ENCODE measurements at places on chromosomes 3 and 15.
A peak's percentile ranks its signal among the peaks of the same experiment; 100 is the strongest.

- peak; percentile 14 for DNase-seq
These were observed 73.3 kb downstream of the SYNPR start for GRCh38 chr3:63351159-63352007.

GRCh38 chr15:44545913-44546802 lies 9.2 kb downstream of the EIF3J start:
- DNase-seq = no peak

DNA sequence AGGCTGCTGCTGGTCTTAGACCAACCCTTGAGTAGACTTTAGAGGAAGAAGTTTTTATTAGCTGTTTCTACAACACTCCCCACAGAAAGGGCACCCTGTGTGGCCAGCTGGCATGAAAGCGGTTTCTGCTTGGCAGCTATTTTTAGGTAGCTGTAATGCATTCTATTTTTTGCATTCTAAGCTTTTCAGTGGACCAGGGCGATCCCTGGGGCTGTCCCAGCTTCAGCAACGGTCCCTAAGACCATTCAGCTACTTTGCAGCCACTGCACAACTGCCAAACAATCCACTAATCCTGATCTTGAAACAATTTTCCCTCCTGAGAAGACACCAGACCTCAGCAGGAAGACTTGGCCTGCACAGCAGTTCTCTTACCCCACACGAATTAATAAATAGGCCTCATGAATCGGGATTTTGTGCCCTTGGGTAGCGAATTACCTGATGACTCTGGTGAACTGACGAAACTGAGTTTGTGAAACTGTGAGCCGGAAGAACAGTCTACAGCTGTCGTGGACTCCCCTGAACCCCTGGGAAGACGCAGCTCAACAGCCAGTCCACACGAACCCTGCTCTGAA lies 14.6 kb upstream of the TFRC start:
- no peak for DNase-seq

- DNase-seq = peak; percentile 2
These were observed 26.4 kb downstream of the GRIP2 start for GRCh38 chr3:14513566-14514322.

DNA sequence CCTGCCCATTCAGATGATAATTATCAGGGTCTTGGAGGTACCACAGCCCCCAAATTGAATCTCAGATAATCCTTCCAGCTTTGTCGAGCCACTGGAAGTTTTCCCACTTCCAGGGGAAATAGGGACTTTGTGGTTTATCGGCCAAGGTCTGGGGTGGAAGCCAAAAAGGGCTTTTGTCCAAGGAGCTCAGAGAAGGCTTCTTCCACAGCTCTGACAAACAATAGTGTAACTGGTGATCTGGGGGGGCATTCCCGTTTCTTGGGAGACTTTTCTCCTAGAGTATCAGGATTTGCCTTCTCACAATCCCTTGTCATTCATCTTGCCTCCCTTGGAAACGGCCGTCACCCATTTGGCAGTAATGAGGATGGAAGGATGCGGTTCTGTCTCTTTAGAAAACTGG lies 18.4 kb downstream of the SRGAP3 start:
- DNase-seq = no peak

- no peak for DNase-seq
These were observed 49.9 kb downstream of the CASR start for GRCh38 chr3:122233101-122233952.

DNA sequence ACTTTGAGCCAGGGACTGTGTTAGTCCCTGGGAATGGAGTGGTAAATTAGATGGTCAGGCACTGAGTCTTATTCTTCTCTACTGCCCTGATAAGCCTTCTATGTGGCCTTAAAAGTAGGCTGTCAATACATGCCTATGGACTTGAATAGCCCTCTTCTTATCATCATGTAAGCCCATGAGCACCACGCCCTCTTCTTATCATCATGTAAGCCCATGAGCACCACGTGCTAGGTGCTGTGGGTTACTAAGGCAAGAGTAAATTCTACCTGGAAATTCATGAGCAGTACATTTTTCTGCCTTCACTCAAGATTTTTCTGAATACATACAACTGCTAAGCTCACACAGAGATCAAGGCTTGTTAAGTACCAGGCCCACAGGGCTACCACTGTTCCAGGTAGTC lies 68.5 kb downstream of the DHX30 start:
- DNase-seq = no peak

DNA sequence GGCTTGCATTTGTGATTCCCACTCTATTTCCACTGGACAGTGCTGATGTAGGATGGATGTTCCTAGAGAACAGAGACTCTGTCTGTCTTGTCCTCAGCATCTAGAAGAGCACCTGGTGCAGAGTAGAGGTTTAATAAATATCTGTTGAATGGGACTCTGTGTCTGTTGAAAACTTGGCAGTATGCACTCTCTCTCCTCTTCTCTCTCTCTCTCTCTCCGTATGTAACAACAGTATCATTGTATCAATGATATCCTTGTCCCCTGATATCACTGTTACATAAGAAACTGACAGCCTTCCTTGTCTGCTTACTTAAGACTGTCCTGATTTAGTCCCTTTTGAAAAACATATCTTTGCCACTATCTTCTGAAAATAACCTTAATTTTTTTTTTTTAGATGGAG lies 24.3 kb upstream of the MGLL start:
- DNase-seq = no peak

- no peak for DNase-seq
These were observed 1.3 kb downstream of the CD47 start for GRCh38 chr3:108089579-108089978.

- peak; percentile 60 for DNase-seq
These were observed 878 bp downstream of the SPPL2A start for GRCh38 chr15:50764461-50765194.

- DNase-seq = no peak
These were observed 19.2 kb downstream of the PXK start for GRCh38 chr3:58351920-58352319.

GRCh38 chr15:44647036-44647435 lies 16.4 kb downstream of the SPG11 start:
- DNase-seq = no peak

DNA sequence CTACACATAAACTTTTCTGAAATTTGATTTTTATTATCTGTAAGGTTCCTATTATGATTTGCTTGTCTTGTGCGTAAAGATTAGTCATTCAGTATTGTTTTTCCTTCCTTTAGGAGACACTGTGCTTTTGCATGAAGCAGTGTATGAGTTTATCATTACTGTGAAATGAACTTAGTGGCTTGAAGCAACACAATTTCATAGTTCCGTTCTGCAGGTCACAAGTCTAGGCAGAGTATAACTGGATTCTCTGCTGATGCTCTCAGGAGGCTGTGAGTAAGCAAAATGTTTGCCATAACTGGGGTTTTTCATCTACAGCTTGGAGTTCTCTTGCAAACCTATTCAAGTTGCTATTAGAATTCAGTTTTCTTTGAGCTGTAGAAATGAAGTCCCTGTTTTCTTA lies 1136.1 kb downstream of the OTOL1 start:
- no peak for DNase-seq

DNA sequence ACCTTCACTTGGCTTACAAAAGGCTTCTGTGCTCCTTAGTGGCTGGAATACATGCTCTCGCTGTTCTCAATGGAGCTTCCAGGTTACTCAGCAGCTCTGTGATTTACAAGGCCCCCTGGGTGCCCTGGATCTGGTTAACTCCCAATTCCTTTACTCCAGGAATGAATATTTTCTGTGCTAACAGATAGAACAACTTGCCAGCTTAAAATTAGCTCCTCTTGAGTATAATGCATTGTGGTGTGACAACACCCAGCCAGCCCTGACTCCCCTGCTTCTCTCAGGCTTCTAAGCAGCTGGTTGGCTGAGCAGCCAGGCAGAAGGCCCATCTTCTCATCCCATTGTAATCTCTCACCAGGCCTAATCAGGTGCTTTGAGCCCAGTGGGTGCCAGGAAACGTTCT lies 246.4 kb downstream of the ALCAM start:
- DNase-seq = no peak

DNA sequence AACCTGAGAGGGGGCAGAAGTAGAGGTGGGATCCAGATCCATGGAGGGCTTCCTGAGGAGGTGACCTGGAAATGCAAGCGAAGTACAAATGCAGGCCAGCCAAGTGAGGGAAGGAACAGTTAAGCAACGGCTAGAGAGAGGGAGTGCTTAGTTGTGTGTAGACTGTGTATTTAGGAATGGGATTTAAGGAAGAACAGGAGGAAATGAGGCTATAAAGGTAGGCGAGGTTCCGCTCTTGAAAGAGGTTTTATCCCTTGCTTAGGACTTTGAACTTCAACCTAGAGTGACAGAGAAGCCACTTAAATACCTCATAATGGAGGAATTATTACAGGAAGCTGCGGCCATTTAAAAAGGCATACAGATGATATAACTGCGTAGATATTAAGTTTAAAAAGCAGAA lies 295.1 kb downstream of the THSD4 start:
- DNase-seq = no peak

DNA sequence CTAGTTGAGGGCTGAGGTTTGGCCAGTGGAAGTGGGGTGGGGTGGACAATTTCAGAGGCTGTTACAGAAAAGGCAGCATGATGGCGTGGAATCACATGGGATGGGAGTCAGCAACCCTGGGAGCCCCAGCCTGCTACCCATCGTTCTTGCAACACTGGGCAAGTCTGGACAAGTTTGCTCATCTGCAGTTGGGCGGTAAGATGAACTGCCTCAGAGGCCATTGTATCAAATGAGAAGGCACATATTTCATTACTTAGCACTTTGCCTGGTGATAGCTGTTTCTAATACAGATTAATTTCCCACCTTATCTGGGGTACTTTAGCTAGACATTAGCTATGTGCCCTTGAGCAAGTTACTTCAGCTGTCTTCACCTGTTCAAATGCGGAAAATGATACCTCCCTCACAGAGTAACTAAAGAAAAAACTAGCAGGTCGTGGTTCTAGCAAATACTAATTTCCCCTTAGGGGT lies 248.9 kb downstream of the THSD4 start:
- DNase-seq = no peak

GRCh38 chr3:171164067-171164465 lies 137.5 kb upstream of the SLC2A2 start:
- no peak for DNase-seq

DNA sequence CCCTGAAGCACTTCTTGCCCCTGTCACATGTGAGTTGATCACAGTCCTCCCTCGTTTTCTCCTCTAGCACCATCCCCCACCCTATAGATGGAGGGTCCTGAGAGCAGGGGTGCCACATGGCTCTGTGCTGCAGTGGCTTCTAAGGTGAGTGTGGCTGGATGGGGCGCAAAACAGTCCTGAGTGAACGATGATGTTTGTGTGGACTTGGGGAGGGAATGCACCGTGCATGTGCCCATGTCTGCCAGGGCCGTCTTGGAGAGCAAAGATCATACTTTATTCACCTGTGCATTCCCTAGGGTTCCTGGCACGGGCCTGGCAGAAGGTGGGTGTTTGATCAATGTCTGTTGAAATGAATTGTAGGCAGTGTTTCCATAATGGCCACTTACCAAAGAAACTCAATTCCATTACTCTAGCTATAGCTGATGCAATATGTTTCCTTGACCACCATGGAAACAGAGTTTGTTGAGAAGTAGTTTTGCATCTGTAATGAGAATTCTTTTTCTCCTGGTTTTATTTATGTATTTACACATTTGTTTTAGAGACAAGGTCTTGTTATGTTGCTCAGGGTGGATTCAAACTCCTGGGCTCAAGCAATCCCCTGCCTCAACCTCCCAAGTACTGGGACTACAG lies 58.0 kb downstream of the ABTB1 start:
- no peak for DNase-seq

GRCh38 chr15:93165734-93166470 lies 76.9 kb upstream of the RGMA start:
- no peak for DNase-seq

- no peak for DNase-seq
These were observed 102.1 kb downstream of the SRGAP3 start for GRCh38 chr3:9147215-9147895.

- DNase-seq = no peak
These were observed 23.7 kb downstream of the ALPK3 start for GRCh38 chr15:84840741-84841429.

DNA sequence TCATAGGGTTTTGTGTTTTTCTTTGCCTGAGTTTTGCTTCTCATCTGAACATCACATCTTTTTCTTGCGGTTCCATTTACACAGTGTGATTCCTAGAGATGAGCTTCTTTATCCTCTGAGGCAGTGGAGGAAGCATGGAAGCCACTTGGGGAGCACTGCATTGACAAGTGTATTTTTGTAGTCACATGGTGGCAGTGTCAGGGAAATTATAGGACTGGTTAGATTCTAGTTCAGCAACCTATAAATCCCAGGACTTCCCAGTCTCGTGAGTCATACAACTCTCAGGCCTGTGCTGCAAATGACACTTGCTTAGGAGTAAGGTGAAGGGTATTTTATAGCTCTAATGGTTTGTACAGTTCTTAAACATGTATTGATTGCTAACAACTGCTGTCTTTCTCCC lies 58.4 kb downstream of the RBM6 start:
- DNase-seq = no peak

- no peak for DNase-seq
These were observed 22.7 kb downstream of the CTDSPL2 start for GRCh38 chr15:44450172-44450571.

DNA sequence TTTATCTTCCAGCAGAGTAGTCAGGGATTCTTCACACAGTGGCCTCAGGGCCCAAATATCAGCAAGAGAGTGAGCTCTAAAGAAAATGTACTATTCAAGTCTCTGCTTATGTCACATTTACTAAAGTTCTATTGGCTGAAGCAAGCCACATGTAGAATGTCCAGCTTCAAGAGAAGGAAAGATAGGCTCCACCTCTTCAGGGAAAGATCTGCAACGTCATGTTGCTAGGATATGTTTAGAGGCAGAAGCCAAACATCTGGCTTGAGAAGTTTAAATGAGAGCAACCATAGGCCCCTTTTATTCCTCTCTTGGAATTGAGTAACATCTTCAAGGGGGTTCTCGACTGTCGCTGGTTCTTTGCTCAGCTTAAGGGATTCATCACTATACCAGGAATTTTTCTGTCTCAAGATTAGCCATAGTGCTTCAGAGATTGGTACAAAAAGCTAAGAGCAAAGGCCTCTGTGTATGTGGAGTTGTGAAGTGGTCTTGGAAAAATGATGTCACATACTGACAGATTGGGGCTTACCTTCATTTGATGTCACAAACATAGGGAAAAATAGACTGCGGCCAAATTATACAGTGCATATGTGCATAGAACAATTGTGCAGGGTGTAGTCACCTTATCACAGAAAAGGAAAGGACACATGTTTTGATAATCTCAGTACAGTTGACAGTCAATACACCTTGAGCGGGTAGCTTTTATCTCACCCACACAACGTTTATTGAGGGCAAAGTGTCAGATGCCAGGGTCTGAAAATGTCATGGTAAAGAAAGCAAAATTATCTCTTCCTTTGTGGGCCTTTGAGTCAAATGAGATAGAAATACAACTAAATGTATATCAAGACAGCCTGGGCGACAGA lies 11.3 kb upstream of the THRB start:
- no peak for DNase-seq

GRCh38 chr3:197454014-197454413 lies 101.8 kb downstream of the BDH1 start:
- DNase-seq = peak; percentile 9

GRCh38 chr15:68210821-68211655 lies 5.9 kb upstream of the CALML4 start:
- peak; percentile 24 for DNase-seq

DNA sequence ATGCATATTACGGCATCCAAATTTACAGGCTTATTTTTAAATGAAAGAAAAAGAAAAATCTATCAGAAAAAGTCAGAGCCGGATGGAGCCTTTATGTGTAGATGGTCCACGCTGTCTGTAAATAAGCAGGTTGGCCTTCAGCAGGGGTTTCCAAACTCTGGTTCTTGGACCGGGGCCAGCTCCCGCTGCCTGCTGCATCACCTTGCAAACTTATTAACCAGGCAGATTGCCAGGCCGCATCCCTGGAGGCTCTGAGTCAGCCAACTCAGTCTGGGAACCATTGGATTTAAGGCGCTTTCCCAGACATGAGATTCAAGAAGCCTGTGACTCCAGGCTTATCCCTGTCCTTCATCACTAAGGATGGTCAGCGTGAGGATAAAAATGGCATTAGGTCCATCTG lies 212.4 kb downstream of the OPA1 start:
- no peak for DNase-seq
